ENCODE measurements at places on chromosomes 5 and 9.

DNA sequence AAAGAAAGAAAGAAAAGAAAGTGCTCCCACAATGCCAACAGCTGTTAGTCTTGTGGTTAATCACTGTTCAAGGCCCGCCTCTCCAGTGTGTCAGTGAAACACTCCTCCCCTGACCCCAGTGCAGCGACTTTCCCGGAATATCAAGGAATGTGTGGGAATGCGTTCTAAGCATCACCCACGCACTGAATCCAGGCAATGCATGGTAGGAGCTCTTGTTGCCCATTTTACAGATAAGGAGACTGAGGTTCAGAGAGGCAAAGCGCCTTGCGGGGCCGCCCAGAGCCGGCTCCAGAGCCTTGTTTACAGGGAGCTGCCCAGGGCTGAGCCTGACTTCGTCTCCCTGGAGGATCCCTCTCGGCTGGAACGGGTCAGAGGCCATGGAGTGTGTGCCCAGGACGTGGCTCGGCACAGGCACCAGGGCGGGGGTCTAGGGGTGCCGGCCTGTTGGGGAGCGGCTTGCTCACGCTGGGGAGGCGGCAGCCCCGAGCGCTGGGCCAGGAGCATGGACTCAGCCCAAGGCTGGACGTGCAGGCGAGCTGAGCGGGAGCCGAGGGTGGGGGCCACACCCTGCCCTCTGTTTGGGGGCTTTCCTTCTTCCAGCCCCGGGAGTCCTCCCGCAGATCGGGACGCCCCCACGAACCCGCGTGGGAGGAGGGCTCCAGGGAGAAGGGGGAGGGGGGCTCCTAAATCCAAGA lies 823 bp downstream of the ST6GALNAC6 start:
- DNase-seq: peak; percentile 90

DNA sequence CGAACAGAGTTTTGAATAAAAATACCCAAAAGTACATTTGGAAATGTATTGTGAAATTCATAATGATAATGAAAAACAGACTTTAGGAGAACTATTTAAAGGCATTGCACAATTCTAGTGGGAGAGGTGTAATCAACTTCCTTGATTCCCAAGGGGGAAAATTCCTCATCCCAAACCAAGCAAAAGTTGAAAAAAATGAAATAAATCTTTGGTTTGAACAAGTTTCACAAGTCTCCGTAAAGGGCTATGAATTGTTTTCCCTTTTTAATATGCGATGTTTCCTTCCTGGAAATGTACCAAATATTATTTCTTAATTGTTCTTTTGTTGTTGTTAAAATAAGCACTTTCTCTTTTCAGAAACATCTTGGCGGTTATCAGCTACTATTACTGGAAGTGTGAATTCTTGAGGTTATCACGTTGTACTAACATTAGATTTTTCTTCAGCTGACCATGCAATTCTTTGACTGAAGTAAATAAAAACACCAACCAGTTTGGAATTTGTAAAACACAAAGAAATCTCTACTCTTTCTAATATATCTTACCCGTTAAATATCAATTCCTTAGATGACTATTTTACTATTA lies 59.3 kb downstream of the SVEP1 start:
- peak; percentile 87 for DNase-seq

DNA sequence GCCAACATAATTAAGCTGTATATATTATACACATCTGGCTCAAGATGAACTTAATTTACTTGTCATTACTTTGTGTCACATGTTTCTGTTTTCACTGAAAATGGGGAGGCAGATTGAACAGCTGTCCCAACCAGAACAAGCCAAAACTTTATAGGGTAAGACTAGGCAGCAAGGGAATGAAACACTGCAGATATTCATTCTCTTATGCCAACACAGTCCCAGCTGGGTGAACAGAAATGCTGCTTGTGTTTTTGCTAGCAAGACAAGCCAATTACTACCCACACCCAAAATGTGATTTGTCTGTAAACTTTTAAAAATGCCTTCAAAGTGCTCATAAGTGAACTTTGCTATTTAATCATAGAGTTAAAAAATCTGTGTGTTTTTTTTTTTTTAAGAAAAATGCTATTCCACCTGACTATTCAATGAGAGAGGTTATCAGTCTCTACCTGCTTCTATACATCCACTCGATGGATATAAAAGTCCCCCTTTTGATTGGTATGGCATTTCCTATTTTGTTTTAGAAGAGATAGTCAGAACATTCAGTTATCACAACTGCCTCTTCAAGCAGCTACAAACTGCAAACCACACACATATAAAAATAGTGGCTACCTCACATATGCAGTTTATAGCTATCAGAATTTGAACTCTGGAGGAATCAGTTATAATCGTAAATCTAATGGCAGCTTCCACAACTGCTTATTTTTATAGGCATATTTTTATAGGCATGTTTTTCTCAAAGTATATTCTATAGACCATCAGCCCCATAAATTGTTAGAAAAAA lies 91.9 kb upstream of the PPP1R2B start:
- DNase-seq: no peak

DNA sequence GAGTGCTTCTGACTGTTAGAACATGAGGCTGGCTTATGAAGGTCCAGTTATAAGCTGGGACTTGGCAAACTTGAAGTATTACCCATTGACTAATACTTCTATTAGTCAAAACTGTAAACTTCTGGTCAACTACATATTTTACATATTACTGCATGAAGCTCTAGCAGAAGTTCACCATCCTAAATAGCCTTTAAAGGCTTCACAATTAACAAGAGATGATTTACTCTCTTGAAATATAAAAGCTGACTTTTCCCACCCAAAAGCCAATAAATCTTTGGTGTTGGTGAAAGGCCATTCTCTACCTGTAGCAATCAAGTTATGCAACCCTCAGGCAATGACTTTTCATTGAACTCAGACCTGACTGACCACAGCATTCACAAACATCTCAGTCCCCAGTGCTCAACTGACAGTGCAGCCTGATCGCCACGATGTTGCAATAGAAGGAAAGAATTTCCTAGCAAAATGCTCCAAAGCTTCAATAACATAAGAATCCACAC lies 345.6 kb downstream of the EBF1 start:
- peak; percentile 97 for DNase-seq

- DNase-seq: no peak
Observed at GRCh38 chr5:174764309-174764708, 39.9 kb downstream of the MSX2 start.

- no peak for DNase-seq
Observed at GRCh38 chr9:19378164-19378563, 1.9 kb downstream of the RPS6 start.

DNA sequence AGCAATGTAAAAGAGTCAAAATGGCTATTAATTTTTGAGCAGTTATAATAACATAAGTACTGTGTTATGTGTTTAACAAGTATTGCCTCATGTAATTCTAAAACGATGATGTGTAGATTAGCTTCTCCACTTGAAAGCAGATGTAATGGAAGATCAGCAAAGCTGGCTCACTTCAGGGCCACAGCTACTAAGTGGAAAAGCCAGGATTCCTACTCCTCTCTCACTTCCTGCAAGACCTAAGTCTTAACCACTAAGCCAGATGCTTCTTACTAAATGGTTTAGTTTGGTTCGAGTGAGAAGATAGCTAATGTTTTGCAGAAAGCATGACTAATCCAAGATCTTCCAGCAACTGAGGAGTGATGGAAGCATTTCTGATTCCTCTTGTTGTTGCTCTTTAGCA lies 15.7 kb upstream of the TNC start:
- peak; percentile 95 for DNase-seq

- DNase-seq: peak; percentile 7
Observed at GRCh38 chr5:110008131-110008530, 318.4 kb downstream of the MAN2A1 start.

- peak; percentile 51 for DNase-seq
Observed at GRCh38 chr9:97900103-97900737, 22.1 kb downstream of the TRMO start.

- no peak for DNase-seq
Observed at GRCh38 chr9:122406070-122406890, 35.5 kb downstream of the PTGS1 start.

DNA sequence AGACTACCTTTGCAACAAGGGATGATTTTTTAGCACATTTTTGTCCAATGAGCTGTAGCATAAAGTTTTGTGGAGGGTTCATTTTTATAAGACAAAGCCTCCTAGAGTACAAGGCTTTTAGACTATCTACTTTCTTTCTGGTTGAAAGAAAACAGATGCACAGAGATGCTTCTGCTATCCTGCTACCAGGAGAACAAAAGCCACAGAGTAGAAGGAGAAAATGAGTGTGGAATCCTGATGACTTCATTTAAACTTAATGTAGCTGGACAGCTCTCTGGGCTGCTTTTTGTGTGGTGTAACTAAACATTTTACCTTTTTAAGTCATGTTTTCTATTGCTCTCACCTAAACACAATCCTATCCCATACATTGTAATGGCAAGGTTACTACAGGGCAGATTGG lies 1009.4 kb downstream of the TLE1 start:
- DNase-seq: no peak

GRCh38 chr9:136532799-136533774 lies 12.8 kb downstream of the NOTCH1 start:
- no peak for DNase-seq

DNA sequence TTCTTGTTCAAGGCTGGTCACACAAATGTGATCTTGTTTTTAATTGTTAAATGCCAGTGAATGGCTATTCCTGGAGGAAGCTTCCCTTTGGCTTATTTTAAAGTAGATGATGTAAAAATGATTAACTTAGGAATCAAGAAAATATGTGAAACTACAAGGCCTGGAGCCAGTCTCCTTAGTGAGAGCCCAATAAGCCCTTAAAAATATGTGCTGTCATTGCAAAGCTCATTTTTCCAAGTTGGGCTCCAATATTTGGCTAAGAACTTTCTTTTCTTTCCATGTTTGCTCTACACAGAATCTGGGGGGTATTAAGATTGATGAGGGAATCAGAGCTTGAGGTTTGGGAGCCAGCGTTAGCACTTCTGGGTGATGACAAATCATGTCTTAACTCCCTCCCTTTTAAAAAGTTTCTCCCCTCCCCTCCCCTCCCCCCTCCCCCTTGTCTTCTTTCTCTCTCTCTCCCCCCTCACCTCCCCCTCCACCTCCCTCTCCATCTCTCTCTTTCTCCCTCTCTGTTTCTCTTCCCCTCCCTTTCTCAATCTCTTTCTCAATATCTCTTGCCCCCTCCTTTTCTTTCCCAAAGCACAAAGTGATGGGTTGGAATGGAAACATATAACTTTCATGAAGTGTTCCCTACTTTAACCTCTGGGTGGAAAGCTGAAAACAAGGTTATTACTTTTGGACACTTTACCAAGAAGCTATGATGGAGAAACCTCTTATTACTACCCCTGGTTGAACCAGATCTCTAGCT lies 86.0 kb downstream of the FBXL7 start:
- DNase-seq: peak; percentile 86

- no peak for DNase-seq
Observed at GRCh38 chr9:135879619-135880018, 27.7 kb downstream of the CAMSAP1 start.

- peak; percentile 18 for DNase-seq
Observed at GRCh38 chr9:13364271-13365000, 84.9 kb upstream of the MPDZ start.

- DNase-seq: peak; percentile 28
Observed at GRCh38 chr9:117725426-117725887, 21.3 kb downstream of the TLR4 start.

- no peak for DNase-seq
Observed at GRCh38 chr5:140111011-140111858, 2.7 kb upstream of the PURA start.

GRCh38 chr5:120159155-120159554 lies 304.9 kb upstream of the PRR16 start:
- no peak for DNase-seq

GRCh38 chr9:14258660-14259239 lies 55.2 kb downstream of the NFIB start:
- peak; percentile 66 for DNase-seq

DNA sequence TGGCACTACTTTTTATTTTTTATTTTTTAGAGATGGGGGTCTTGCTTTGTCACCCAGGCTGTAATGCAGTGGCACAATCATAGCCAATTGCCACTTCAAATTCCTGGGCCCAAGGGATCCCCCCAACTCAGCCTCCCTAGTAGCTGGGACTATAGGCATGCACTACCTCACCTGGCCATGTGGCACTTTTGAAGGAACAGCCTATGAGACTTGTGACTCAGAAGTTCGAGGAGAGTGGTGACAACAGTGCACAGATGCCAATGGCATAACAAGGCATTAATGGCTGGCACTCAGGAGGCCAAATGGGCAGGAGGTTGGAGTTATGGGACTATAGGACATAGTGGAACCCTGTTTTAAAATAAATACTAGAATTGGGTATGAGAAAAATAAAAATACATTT lies 33.7 kb downstream of the ANKRD31 start:
- no peak for DNase-seq

- peak; percentile 91 for DNase-seq
Observed at GRCh38 chr5:149466457-149466972, 84.7 kb downstream of the CSNK1A1 start.

DNA sequence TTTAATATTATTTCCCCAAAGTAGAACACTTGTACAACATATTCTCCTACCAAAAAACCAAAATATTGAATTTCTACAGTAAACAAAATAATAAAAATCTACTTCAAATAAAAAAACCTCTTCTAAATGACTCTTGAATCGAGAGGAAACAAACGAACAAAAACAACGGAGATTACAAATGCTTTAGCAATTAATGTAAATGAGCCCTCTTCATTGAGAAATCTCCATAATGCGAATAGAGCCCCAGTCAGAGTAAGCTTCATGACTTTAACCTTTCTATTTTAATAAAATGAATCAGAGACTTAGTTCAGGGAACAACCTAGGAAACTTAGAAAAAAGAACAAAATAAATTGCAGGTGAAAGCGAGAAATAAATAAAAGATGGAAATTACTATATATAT lies 129.3 kb upstream of the SEMA6A start:
- DNase-seq: no peak

- DNase-seq: no peak
Observed at GRCh38 chr5:90807496-90807895, 248.9 kb downstream of the ADGRV1 start.

- DNase-seq: no peak
Observed at GRCh38 chr9:94821098-94821887, 94.8 kb downstream of the AOPEP start.

DNA sequence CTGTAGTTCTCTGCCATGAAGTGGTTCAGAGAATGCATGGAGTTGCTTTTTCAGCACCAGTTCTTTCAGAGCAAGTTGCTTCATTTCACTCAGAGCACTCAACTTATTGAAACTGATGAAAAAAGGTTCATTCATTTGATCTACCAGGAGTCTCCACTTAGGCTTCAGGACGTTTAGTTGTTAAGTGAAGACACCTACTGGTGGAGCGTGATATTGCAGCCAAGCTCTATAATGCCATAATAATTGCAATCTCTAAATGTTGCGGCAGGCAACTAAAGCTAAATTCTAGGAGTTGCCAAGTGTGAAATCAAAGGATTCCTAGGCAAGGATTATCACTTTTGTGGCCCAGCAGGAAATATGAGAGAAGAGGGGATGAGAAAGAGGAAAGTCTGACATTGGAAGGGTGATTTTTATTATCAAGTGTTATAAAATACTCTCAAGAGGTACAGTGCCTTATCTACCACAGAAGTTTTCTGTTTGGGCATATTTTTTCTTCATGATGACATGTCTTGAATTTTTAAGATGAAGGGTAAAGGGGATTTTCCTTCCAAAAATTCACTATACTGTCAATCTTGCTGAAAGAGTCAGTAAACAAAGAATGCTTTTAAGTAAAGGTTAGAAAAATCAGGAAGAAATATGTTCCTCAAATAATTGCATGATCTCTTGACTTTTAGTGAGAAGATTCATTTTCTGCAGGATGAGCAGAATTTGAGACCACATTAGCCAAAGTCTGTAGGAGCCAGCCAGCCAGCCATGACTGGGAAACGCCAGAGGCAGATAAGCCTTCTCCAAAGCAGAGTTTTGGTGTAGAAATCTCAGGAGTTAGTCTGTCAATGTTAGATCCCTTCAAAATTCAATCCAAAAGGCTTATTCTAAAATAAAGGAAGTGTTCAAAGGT lies 83.4 kb downstream of the SH3PXD2B start:
- peak; percentile 38 for DNase-seq

- no peak for DNase-seq
Observed at GRCh38 chr9:7976167-7976755, 176.7 kb upstream of the DMAC1 start.
